Fibroblast of skin of abdomen (primary cell): ENCODE measurements at places on chromosomes 11 and 22.

DNA sequence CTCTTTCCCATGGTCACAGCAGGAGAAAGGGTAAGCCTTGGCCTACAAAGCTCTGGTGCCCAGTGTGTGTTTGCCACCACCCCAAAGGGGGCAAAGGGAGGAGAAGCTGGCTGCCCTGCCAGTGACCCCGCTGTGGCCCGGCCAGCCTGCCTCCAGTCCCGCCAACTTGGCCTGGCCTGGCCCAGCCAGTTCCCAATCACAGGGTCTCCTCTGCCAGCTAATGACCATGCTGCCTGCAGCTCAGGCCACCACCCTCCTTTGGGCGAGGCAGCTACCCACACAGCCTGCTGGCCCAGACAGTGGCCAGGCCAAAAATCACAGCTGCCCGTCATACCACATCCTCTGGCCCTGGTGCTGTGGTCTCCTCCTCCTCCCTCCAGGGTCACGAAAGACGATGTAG, 5.1 kb downstream of the GDPD5 start:
- DNase-seq = no peak

DNA sequence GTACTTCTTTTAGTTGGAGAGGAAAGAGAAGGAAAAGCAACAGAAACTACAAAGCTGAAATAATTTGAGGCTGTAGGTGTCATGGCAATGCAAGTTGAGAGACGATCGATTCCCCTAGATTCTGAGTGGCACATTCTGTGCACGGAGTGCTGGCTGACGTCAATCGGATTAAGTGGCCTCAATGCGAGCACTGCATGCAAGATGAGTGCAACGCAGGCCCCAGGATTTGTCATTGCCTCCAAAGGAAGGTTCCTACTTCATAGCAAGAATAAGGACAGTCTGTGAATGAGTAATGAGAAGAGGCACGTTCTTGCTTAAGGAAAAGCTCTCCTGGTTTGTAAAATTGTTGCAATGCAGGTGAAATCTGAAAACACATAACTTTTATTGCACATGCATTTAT, 892.4 kb downstream of the KCNA4 start:
- no peak for DNase-seq

- no peak for DNase-seq
Observed at GRCh38 chr22:20859615-20860014, 808 bp downstream of the SNAP29 start.

DNA sequence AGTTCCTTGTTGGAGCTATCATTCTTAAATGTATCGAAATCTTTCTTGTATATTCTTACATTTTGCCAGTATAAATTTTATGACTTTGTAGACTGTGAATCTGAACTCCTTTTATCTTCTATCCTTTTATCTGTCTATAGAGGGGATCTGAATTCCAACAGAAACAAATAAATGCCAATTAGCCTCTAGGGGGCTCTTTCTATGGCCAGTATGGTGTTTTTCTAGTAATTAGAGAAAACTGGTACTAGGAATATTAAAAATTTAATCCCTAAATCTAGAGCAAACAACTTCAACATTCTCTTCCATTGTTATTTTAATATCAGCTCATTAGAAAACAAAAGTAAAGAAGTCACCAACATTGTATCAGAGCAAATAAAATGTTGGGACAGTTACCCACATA, 21.5 kb upstream of the CAT start:
- no peak for DNase-seq

- DNase-seq = no peak
Observed at GRCh38 chr22:31040542-31041398, 40.3 kb upstream of the SMTN start.

DNA sequence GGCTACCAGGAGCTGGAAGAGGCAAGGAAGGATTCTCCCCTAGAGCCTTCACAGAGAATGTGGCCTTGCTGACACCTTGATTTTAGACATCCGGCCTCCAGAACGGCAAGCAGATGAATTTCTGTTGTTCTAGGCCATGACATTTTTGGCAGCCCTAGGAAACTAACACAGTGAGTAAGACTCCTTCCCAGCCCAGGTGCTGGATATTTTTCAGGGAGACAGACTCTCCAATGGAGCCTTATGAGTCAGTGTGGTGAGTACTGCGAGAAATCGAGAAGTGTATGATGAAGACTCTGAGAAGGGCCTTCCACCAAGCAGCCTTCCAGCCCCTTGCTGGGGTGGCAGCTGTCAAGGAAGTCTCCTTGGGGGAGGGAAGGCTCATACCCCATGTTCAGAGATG, 114.4 kb downstream of the OSBP2 start:
- DNase-seq = no peak
